Ascending aorta (tissue), 2 donors: ENCODE measurements at places on chromosomes 12 and 14.

GRCh38 chr12:129750421-129750820, 153.4 kb downstream of the TMEM132D start:
- DNase-seq = no peak

DNA sequence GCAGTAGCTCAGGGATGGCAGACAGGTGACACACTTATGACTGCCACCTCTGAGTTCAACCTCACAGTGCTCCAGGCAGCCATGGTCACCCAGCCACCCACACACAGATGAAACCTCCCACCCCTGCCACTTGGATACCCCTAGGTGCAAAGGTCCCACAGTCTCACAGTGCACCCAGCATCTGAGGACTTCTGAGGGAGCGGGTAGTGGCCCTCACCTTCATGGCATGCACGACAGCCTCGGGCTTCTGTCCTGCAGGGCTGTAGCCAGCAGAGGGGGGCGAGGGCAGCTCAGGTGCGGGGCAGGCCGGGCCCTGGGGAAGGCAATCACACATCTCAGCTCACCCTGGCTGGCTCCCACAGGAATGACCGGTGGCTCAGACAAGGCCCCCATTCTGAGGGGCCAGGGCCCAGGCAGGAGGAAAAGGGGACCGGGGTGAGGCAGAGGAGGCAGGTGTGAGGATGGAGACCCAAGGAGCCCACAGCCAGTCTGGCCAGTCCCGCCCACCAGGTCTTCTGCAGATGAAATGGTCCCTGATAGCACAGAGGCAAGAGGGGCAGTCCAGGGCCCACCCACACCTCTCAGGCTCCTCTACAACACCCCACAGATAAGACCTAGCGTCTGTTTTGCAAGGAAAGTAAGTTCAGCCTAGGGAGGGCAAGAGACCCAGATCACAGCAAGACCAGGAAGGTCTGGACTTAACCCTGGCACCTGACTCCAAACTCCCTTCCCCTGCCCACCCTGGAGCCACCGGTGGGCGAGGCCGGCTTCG, 35.8 kb downstream of the CCNK start:
- DNase-seq = no peak

DNA sequence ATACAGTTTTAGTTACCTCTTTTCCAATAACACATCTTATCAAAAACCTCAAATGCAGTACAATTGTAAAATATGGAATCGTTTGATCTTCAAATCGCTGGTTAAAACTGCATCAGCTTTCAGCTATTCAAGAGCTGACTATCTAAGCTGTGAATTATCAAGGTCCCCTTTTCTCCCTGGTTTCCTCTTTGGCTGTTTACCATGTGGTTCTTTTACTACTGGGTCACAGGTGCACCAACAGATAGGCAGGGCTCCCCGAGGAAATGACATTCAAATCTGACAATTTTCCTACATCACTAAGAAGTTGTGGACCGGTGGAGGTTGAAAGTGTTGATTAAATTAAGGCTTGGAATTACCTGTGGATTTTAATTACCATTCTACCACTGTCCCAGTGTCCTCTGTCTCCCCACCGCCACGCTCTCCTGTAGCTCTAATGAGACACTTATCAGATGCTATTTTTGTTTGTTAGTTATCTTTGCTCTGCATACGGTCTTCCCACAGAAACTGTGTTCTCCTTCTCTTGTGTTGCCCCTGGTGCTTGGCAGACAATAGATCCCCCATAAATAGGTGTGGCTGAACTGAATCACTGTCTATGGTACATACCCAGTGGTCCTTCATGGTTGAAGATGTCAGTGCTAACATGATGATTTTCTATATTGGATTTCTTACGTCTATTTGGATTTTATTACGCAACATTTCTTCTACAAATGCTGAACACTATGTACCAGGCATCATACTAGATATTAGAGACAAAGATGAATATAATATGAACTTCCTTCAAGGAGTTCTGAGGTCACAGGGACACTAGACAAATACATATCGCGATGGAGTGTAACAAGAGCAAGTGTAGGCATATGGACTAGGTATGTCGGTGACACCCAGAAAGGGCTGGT, 20.9 kb upstream of the PLXNC1 start:
- DNase-seq = no peak

GRCh38 chr14:90699016-90699415, 117.2 kb downstream of the TTC7B start:
- DNase-seq = no peak

DNA sequence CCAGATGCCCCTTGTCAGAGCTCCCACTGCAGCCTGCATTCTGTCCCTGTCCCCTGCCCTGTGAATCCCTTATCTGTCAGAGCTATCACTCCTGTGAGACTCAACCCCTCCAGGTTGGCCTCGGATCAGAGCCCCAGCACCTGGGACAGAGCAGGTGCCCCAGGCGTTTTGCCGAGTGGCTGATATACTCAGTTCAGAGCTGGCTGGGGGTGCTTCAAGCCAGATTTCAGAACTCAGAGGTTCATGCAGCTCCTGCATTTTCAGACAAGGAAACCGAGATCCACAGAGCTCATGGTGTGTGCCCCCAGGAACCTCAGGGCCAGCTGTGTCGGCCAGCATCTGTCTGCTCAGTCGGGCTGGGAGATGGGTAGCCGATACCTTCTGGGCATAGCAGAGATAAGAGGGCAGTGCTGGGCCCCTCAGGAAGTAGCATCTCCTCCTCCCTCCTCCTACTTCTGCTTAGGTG, 228.0 kb upstream of the RTL1 start:
- DNase-seq = no peak

DNA sequence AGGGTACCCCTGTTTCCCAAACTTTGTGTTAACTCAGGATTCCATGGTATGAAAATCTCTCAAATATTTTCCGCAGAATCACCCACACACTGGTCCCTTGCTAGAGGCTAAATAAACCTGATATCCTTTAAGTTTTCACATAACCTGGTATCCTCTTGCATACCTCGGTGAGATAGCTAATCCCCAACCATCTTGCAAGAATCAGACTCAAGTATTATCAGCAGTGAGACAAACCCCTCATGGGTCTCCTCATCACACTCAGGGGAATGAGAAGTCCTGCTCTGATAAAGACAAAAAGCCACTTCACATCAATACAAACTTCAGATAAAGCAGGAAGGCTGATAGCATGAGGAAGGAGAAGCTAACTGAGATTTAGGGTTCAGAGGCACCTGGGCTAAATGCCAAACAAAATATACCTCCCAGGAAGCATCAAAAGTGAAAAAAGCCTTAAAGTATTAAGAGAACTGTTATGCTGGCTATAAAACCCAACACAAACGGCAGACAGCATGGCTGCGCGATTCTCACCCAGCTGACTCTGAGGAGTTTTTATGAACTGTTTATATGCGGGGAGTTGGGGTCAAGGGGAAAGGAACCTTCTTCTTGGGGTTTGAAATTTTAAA, 96.5 kb downstream of the FOXN3 start:
- DNase-seq = no peak

GRCh38 chr12:129202109-129202814, 349.0 kb downstream of the GLT1D1 start:
- DNase-seq = no peak

DNA sequence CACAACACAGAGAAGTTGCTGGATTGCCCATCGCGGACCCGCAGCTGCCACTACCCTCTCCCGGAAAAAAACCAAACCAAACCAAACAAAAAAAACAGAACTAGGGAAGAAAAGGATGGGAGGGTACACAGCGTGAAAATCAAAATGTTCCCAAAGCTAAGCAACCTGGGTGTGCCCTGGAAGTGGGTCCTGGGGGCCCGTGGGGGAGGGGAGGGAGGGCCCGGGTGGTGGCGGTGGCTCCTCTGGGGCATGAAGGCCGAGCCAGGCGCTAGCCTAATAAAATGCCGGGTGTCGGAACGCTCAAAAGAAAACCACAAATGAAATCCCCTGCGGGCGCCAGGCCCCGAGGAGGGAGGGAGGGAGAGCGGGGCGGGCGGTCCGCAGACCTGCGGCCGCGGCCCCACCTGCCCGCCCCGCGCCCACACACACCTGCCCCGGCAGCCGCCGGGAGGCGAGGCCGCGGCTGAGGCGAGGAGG, 787 bp downstream of the HECTD4 start:
- no peak for DNase-seq

GRCh38 chr12:122836027-122836921, 1.0 kb downstream of the HIP1R start:
- no peak for DNase-seq

DNA sequence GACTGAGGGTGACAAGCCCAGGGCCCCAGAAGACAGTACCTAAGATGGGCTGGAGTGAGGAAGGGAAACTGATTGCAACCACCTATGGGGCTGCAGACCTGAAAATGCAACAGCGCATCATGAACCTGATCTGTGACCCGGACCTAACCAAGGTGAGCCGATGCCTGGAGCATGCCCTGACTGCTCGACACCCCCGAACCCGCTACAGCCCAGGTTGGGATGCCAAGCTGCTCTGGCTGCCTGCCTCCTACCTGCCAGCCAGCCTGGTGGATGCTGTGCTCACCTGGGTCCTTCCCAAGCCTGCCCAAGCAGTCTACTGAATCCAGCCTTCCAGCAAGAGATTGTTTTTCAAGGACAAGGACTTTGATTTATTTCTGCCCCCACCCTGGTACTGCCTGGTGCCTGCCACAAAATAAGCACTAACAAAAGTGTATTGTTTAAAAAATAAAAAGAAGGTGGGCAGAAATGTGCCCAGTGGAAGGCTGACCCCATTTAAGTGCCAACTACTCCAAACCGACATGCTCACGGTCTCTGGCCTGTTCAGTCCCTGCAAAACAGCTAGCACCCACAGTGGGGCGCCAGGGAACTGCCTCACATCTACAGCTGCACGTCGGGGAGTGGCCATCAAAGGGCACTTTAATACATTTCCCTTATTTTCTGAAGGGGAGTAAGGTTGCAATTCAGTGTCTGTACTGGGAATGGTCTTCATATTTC, 4.2 kb downstream of the RDH5 start:
- DNase-seq = peak; percentile 88

DNA sequence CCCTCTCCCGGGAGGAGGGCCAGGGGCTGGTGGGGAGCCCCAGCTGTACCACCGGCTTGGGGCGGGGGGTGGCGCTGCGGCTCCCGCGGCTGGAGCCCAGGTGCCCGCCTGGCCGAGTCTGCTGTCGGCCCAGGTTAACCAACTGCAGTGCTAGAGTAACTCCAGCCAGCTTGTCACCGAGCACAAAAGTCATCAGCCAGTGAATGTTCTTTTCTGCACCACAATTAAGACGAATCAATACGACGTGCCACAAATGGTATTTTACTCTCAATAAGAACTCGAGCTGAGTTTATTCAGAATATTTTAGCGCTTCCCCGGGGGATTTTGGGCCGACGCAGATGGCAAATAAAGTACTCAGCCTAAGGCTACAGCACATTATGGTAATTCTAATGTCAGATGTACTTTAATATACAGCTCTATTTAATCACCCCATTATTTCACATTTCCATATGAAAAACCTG, 83.2 kb downstream of the BCL11B start:
- no peak for DNase-seq

DNA sequence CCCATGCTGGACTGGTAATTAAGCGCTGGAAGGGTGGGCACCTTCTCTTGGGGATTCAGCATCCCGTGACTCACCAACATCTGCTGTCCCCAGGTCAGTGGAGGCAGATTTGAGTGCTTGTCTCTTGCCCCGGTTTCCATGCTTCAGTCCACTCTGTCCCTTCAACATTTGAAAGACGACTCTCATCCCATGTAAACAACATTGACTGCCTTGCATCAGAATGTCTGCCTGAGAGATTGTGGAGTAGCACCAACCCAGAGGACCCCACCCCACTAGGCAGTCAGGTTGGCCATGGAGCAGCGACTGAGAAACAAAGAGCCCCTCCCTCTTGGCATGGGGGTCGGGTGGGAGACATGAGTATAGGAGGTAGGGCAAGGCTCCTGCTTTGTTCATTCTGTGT, 4.9 kb upstream of the STAC3 start:
- no peak for DNase-seq

GRCh38 chr12:57626111-57626920, 6.7 kb downstream of the B4GALNT1 start:
- DNase-seq = no peak

DNA sequence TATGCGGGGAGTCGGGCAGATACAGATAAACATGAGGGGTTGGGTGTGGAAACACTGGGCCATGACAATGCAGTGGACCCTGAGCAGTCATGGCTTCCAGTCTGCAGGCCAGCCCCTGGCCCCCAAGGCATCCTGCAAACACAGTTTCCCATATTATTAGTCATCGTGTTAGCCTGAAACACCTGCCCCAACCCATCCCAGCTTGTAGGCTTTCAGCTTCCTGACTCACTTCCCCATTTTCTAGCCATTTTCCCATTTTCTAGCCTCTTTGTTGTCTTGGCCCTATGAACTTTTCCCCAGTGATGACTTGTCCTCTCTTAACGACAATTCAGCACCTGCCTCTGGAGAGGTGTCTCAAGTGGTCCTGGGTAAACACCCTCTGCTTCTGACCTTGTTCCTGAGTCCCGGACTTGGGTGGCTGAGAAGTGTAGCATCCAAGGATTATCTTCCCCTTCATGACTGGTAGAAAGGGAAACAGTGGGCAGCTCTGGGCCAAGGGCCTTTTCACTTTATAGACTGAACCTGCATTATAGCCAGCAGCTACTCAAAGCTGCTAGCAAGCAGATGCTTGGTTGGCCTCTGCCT, 4.3 kb upstream of the PGF start:
- DNase-seq = no peak

- no peak for DNase-seq
Measured at GRCh38 chr12:29229158-29229505, 80.1 kb downstream of the FAR2 start.
